NCI-H69 (cell line): ENCODE measurements at places on chromosomes 11 and 22.

GRCh38 chr11:910589-911030 lies at the start of gene CHID1:
CHID1 (minus strand) TSS chr11:910810; CDS start chr11:904816, 5,994 bp downstream.
- peak; percentile 93 for DNase-seq

DNA sequence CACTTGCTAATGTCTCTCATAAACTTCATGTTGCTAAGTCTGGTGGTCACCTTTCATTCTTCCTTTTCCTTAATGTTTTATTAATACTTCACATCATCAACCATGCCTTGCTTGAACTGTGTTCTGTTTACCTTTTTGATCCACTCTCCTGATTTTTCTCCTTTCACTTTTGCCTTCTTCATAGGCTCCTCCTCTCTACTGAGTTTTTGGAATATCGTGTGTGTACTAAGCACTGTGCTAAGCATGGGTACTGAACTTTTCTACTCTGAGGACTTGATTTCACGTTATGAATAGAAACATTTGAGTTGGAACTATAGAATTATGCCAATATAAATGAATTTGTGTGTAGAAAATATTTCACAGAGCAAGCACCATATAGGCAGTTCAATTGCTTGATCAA lies 90.6 kb downstream of the ATM start:
- DNase-seq = no peak

- DNase-seq = no peak
Observed at GRCh38 chr22:49344161-49344560, 483.5 kb downstream of the BRD1 start.

DNA sequence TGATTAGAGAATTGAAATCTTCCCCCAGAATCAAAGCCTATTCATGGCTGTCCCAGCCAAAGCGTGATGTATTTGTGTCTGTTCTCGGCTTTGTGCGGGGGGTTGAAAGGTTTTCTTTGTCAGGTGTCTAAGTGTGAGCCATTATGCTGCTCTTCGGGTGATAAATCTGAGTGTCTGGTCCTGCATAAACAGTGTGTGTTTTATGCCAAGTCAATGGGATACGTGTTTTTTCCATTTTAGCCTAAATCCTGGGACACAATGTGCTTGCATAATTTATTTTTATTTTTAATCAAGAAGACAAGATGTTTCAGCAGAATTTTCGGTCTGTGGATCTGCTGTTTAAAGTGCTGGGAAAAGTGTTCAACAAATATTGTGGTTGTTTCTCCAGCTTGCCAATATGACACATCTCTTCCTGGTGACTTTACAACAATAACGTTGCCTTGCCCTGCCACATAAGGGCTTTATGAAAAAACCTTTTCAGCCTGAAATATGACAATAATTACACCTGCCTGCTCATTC lies 267.8 kb downstream of the TBC1D22A start:
- DNase-seq = no peak

DNA sequence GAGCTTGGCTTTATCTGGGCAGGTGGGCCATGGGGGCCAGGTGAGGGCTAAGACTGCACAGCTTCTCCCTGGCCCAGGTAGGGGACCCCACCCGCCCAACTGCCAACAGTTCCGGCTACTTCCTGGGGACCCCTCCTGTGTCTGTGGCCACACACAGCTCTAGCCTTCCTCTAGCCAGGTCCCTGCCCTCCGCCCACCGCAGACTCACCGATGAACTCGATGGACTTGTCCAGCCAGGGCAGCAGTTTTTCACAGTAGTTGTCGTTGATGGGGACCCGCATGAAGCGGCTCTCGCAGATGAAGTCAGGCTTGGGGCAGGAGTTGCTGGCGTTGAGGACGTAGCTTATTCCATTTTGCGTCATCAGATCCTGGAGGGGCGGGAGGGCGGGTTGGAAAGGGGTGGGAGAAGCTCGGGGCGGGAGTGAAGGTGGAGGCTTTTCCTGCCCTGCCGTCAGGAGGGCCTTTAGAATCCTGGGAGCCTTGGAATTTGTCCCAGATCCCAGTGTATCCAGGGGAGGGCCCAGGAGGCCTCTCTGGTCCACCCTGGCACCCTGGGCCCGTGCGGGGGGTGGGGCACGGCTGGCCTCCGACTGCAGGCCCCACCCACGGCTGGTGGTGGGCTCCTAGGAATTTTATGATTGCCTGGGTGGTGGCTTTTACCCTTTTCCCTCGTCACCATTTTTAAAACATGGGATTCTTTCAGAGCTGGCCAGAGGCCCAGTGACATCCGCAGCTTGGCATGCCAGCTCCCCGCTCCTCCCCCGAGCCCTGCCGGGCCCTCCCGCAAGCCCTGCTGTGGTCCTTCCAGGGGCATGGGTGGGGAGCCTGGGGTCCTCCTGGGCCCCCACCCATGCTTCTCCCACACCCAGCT lies 13.9 kb downstream of the DUSP8 start:
- no peak for DNase-seq

DNA sequence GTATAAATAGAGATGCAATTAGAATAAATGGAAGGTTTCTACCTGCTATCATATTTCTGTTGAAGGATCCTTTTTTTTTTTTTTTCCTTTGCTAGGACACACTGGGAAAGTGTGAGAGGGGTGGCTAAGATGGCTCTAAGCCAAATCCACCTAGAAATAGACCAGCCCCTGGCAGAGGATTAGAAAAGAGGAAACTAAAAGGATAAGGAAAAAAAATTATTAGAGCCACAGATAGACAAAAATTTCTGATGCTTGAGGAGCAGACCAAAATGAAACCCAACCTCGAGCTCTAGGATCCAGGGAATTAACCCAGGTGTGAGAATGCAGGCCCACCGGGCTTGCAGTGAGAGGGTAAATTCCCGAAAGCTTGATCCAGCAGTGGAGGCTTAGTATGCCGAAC lies 262.3 kb downstream of the CADM1 start:
- peak; percentile 92 for DNase-seq

DNA sequence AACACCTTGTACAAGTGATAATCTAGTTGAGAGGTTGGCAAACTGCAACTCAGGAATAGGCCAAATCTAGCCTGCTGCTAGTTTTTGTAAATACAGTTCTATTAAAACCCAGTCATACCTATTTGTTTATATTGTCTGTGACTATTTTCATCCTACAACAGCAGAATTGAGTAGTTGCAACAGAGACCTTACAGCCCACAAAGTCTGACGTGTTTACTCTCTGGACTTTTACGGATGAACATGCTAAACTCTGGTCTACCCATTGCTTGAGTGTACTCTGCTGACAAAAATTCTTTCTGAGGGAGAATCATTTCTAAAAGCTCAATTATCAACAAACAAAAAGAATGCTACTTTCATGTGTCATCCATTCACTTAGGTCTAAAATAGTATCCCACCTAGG lies 287.0 kb downstream of the DYNC2H1 start:
- no peak for DNase-seq

DNA sequence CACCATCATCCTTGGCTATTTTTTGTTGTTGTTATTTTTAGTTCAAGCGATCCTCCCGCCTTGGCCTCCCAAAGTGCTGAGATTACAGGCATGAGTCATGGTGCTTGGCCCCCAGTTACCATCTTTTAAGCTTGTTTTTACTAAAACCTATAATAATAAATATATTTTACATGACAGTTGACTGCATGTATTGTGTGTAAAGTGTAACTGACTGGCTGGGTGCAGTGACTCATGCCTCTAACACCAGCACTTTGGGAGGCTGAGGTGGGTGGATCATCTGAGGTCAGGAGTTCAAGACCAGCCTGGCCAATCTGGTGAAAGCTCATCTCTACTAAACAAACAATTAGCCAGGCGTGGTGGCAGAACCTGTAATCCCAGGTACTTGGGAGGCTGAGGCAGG lies 386.2 kb downstream of the TENM4 start:
- peak; percentile 33 for DNase-seq

DNA sequence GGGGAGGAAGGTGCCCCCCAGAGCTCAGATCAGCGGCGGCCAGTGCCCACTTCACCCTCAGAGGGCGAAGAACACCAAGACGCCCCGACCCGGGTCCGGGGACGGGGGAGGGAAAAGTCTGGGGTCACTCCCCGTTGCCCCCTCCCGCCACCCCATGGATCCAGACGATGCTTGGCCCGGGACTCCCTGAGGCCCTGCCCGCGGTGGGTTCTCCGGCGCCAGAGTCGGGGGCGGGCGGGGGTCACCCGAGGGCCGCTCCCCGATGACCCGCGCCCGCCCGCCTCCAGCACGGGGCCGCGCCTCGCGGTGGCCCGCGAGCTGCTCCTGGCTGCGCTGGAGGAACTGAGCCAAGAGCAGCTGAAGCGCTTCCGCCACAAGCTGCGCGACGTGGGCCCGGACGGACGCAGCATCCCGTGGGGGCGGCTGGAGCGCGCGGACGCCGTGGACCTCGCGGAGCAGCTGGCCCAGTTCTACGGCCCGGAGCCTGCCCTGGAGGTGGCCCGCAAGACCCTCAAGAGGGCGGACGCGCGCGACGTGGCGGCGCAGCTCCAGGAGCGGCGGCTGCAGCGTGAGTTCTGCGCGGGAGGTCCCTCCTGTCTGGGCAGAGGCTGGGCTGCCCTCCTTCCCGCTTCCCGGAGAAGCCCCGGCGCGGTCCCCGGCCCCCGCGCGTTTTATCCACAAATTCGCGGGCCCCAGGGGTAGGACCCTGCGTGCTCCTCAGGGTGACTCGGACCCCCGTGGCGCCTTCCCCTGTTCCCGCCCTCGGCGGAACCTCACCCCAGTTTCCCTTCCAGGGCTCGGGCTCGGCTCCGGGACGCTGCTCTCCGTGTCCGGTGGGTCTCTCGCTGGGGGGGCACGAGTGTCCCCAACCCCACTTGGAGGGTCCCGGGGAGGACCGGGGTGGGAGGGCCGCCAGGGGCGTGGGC lies 1.1 kb downstream of the NLRP6 start:
- no peak for DNase-seq

- DNase-seq = peak; percentile 99
Observed at GRCh38 chr22:41367039-41367679, 14.6 kb upstream of the TEF start.

DNA sequence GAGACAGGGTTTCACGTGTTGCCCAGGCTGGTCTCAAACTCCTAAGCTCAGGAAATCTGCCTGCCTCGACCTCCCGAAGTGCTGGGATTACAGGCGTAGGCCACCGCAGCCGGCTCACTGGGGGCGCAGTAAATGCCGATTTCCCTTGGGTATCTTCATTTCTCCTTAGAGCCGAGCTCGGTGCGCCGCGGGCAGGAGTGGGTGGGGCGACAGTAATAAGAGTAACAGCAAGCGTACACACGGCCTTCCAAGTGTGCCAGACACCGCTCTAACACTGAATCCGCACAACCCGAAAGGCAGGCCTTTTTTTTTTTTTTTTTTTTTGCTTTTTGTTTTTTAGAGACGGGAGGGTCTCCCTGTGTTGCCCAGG lies 500 bp upstream of the ADSL start:
- DNase-seq = peak; percentile 83

GRCh38 chr11:115891581-115891980 lies 387.4 kb upstream of the CADM1 start:
- DNase-seq = no peak

- DNase-seq = no peak
Observed at GRCh38 chr11:7969756-7970646, 4.8 kb upstream of the NLRP10 start.

GRCh38 chr11:119481021-119481666 lies 58.2 kb upstream of the THY1 start:
- peak; percentile 99 for DNase-seq

DNA sequence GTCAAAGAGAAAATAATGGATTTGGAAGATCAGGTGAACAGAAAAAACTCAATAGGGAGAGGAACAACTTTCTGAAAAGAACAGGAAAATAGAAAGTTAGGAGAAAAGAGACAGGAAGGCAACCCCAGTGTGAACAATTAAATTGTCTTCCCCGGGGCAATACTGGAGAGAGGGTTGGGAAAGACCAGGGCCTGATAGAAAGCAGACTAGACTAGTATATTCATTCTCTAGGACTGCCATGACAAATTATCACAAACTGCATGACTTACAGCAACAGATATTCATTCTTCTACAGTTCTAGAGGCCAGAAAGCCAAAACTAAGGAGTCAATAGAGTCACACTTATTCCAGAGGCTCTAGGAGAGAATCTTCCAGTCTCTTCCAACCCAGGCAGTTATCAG lies 482.8 kb downstream of the SOX6 start:
- DNase-seq = no peak

DNA sequence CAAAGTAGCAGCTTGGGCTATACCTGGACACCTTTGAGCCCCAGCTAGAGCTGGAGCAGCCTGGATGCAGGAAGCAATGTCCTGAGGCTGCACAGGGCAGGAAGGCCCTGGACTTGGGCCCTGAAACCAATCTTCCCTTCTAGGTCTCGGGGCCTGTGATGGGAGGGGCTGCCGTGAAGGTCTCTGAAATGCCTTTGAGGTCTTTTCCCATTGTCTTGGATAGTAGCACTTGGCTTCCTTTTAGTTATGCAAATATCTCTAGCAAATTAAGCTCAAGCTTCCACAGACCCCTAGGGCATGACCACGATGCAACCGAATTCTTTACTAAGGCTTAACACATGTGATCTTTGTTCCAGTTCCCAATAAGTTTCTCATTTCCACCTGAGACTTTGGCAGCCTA lies 40.0 kb downstream of the LINC01488 start:
- no peak for DNase-seq

DNA sequence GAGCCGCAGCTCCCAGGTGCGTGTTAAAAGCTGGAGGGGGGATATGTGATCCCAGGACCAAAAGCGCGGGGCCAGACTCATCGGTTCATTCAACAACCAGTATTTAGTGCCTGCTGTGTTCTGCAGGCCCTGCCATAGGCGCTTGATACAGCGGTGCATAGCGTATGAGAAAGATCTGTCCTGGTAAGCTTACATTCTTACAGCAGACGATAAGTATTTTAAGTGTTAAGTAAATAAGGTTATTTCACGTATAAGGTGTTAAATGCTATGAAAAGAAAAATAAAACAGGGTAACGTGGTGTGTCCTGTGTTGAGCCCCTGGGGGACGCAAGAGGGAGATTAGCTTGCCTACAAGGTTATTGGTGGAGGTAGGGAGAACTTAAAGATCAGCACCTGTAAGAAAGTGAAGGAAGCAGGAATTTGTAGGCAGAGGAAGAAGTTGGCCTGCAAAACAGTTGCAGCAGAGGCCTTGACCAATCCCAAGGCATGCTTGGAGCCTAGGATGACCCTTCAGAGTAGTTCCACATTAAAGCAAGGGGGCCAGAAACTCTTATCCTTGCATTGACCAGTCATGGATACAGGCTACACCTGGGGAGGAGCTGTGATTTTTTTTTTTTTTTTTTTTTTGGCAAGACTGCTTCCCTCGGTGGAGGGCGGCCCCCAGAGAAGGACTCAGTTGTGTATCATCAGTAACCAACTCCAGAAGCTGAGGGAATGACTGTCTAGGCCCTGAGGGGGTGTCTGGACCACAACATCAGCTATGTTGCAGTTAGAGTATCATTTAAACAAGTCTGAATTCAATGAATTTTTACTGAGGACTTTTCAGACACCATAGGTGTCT lies 487 bp upstream of the LIPT2 start:
- peak; percentile 97 for DNase-seq

- DNase-seq = peak; percentile 75
Observed at GRCh38 chr22:41446057-41446501, 522 bp downstream of the TOB2 start.

DNA sequence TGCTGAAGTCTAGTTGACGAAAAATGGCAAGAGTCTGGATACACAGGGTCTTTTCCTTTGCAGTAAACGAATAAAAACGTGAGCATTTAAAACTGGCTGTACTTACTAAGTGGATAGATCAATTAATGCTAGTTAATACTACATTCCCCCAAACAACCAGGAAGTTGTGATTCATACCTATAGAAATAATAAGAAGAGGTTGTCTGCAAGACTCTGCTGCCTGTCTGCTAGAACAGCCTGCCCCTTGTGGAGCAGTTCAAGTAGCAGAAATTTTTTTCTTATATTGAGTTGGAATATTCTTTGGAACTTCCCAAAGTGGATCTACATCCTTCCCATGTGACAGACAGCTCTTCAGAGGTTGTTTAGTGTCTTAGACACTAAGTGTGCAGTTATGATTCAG lies 86.8 kb downstream of the TEAD1 start:
- peak; percentile 54 for DNase-seq
